ENCODE measurements at places on chromosomes 2 and 18. TPM values are rescaled to one million over a fixed set of nuclear protein-coding genes. Genes with fewer than 3 reads are reported as not detected.

DNA sequence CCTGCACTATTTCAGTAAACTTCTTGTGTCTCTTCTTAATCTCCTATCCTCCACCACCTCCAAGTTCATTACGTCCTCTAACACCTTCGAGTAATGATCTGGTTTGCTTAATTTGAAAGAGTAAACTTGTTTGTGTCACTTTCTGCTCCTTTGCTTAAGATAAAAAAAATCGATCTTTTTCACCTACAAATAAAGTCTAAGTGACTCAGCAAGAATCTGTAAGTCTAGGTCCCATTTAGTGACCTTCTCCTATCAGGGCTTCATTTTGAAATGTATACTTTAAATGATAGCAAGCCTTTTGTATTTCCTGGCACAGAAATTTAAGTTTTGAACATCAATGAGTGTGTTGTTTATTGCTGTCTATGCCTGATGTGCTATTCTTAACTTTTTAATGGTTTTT, 260.9 kb upstream of the TFPI start:
- DNase-seq, result no peak
- no peak overlapping the region for H3K27ac ChIP-seq
- H3K4me3 ChIP-seq, result no peak overlapping the region
- H3K27me3 ChIP-seq, result no peaks in the 10 kb centered on the region

DNA sequence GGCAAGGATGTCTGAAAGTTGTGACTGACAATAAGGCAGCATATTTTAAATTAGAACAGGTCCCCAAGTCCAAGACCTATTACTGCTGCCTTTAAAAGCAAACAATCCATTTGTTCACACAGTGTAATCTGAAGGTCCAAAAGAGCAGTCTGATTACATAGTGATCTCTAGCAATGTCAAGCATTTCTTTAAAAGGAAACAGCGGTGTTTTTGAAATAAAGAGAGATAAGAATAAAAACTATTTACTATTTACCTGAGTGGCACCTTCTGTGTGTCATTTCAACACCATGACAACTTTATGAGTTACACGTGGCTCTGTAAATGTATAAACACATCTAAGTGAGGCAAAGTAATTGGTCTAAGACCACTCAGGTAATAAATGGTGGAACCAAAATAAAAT, 1009.9 kb upstream of the CNTNAP5 start:
- no peak for DNase-seq
- no peak overlapping the region for H3K27ac ChIP-seq
- H3K4me3 ChIP-seq, result no peak overlapping the region
- no peaks in the 10 kb centered on the region for H3K4me1 ChIP-seq
- no peaks in the 10 kb centered on the region for H3K36me3 ChIP-seq

Gene APLF
- total RNA-seq, result 4.1 TPM

DNA sequence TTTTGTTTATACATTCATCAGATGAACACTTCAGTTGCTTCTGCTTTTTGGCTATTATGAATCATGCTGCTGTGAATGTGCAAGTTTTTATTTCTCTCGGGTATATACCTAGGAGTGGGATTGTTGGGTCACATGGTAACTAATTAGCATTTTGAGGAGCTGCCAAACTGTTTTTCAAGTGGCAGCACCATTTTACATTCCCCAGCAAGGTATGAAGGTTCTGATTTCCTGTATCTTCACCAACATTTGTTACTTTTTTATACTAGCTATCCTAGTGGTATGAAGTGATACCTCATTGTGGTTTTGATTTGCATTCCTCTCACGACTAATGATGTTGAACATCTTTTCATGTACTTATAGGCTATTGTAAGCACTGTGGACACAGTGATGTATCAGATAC, 53.9 kb downstream of the DYNC1I2 start:
- H3K4me3 ChIP-seq, result no peak overlapping the region
- no peak for DNase-seq
- H3K27me3 ChIP-seq, result no peaks in the 10 kb centered on the region
- H3K4me1 ChIP-seq, result no peaks in the 10 kb centered on the region

DNA sequence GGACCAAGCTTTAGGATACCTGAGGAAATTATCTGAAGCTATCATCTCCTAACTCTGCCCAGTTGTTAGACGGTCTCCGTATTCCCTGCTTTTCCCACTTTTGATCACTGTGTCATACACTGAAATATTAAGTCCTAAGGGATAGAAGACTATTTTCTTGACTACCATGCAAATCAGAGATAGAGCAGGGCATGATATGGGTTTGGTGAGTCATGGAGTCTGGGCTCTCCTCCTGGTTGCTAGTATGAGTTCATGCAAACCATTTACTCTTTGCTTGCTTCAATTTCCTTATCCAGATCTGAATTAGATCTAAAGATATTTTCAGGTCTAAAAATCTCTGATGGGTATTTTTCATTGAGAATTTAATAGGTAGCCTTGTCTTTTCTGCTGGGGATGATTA, 55.0 kb downstream of the EHBP1 start:
- DNase-seq, result no peak
- no peaks in the 10 kb centered on the region for H3K27me3 ChIP-seq
- no peak overlapping the region for H3K4me3 ChIP-seq
- no peaks in the 10 kb centered on the region for H3K36me3 ChIP-seq
- H3K4me1 ChIP-seq, result no peaks in the 10 kb centered on the region
- no peak overlapping the region for H3K27ac ChIP-seq
